A549 treated with RU486 at 1 μM for 4 hours (cell line): ENCODE measurements at places on chromosomes 1 and 21. TPM values are rescaled to one million over a fixed set of nuclear protein-coding genes. Genes with fewer than 3 reads are reported as not detected.

Gene PCNT
- total RNA-seq, result 11.1 to 15.1 TPM (median 13.4 TPM) in 5 replicates

Gene PRDM16
- total RNA-seq, result 0.09 to 0.37 TPM (median 0.13 TPM) in 5 replicates

Gene HHAT
- 1.7 to 2.2 TPM (median 1.8 TPM) in 5 replicates for total RNA-seq

Gene MYOM3
- 5.8 to 7.2 TPM (median 6.4 TPM) in 5 replicates for total RNA-seq

Gene REN
- total RNA-seq, result not detected in 5 replicates

Gene LRRN2
- total RNA-seq, result 13.6 to 21.1 TPM (median 15.6 TPM) in 5 replicates

Gene ZNF692
- 12.4 to 25.1 TPM (median 24.3 TPM) in 5 replicates for total RNA-seq

Gene LIN28A
- 0.03 TPM in 1 of 5 replicates, not detected in the others for total RNA-seq

Gene SLC26A9
- 0.03 to 0.11 TPM (median 0.07 TPM) in 4 of 5 replicates, not detected in the other for total RNA-seq

Gene ZMYM4
- total RNA-seq, result 6.9 to 12.9 TPM (median 11.3 TPM) in 5 replicates

Gene CROCC
- total RNA-seq, result 5.5 to 10.4 TPM (median 7.8 TPM) in 5 replicates

Gene NTMT2
- not detected in 5 replicates for total RNA-seq

Gene SELENOF
- total RNA-seq, result 119 to 182 TPM (median 162 TPM) in 5 replicates

Gene KCNK2
- 0.05 to 0.33 TPM (median 0.09 TPM) in 4 of 5 replicates, not detected in the other for total RNA-seq
